ENCODE measurements at places on chromosomes 3 and 15.

DNA sequence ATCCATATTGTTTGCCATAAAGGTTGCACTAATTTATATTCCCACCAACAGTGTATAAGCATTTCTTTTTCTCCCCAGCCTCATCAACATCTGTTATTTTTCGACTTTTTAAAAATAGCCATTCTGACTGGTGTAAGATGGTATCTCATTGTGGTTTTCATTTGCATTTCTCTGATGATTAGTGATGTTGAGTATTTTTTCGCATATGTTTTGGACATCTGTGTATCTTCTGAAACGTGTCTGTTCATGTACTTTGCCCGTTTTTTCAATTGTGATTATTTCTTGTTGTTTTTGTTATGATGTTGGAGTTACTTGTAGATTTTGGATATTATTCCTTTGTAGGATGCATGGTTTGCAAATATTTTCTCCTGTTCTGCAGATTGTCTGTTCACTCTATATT lies 46.5 kb downstream of the TP63 start:
- no peak for DNase-seq

- no peak for DNase-seq
These were observed 57.1 kb downstream of the CCDC33 start for GRCh38 chr15:74293021-74293810.

GRCh38 chr3:32493437-32494414 lies 8.9 kb downstream of the CMTM6 start:
- no peak for DNase-seq

DNA sequence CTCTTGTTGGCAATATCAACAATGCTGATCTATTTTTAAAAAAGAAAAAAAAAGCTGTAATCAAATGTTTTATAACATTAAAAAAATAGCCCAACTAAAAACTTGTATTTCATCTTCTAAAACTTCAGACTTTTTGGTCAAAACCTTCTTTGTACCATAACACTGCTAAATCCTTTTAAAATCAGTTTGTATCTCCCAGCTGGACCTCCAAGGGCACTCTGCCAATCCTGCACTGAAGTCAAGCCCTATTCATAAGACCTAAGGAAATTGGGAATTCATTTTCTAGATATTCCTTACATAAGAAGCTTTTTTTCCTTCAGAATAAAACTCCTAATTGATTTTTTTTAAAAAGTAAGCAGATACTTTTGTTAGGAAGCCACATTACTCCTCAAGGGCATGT lies 38.2 kb upstream of the HCLS1 start:
- no peak for DNase-seq

Data from activated CD4-positive, CD25-positive, alpha-beta regulatory T cell (primary cell).